Fibroblast of lung (primary cell): ENCODE measurements at places on chromosomes 6 and 20. TPM values are rescaled to one million over a fixed set of nuclear protein-coding genes. Genes with fewer than 3 reads are reported as not detected.

Gene PLG
- not detected in 2 replicates for polyA plus RNA-seq

Gene CPNE5
- polyA plus RNA-seq: 0.02 TPM in 2 replicates

Gene TUBB
- polyA plus RNA-seq: 1,493 and 2,513 TPM in 2 replicates

Gene CCN6
- 0.08 and 0.49 TPM in 2 replicates for polyA plus RNA-seq

Gene HUS1B
- 0.08 and 0.11 TPM in 2 replicates for polyA plus RNA-seq

Gene GABRR1
- not detected in 2 replicates for polyA plus RNA-seq

Gene NCOA5
- polyA plus RNA-seq: 18.0 and 25.7 TPM in 2 replicates

Gene SLC4A11
- polyA plus RNA-seq: 0.56 and 1.1 TPM in 2 replicates

Gene FLRT3
- 2.9 and 10.8 TPM in 2 replicates for polyA plus RNA-seq

Gene PLA2G7
- not detected in 2 replicates for polyA plus RNA-seq

Gene STMND1
- polyA plus RNA-seq: 0.06 TPM in 1 of 2 replicates, not detected in the other

Gene ERVFRD-1
- polyA plus RNA-seq: not detected in 2 replicates

Gene DACT2
- polyA plus RNA-seq: not detected in 2 replicates

Gene BMP2
- 1.9 and 4.7 TPM in 2 replicates for polyA plus RNA-seq

Gene HLA-DQA1
- 0.10 TPM in 1 of 2 replicates, not detected in the other for polyA plus RNA-seq

Gene PSORS1C2
- not detected in 2 replicates for polyA plus RNA-seq

Gene LPIN3
- 3.0 and 4.7 TPM in 2 replicates for polyA plus RNA-seq

Gene CDK19
- polyA plus RNA-seq: 11.3 and 12.5 TPM in 2 replicates

Gene GLO1
- 140 and 143 TPM in 2 replicates for polyA plus RNA-seq

Gene RBPJL
- not detected in 2 replicates for polyA plus RNA-seq

Gene CHRNA4
- polyA plus RNA-seq: not detected in 2 replicates

Gene CALHM5
- polyA plus RNA-seq: 3.2 and 8.3 TPM in 2 replicates

Gene C2
- 2.1 and 7.6 TPM in 2 replicates for polyA plus RNA-seq

Gene ASIP
- not detected in 2 replicates for polyA plus RNA-seq

Gene GTSF1L
- polyA plus RNA-seq: not detected in 2 replicates

Gene FAM217A
- not detected in 2 replicates for polyA plus RNA-seq

Gene CTSZ
- 201 and 208 TPM in 2 replicates for polyA plus RNA-seq

Gene SAMD10
- 0.37 and 0.86 TPM in 2 replicates for polyA plus RNA-seq

Gene PRKN
- polyA plus RNA-seq: 0.43 and 0.70 TPM in 2 replicates

Gene FAM162B
- polyA plus RNA-seq: 8.8 and 35.0 TPM in 2 replicates

Gene BPIFA1
- polyA plus RNA-seq: not detected in 2 replicates

Gene STX11
- polyA plus RNA-seq: 4.1 and 6.6 TPM in 2 replicates

Gene LIN28B
- polyA plus RNA-seq: not detected in 2 replicates

Gene PNRC1
- 11.2 and 14.9 TPM in 2 replicates for polyA plus RNA-seq

Gene ZBP1
- polyA plus RNA-seq: not detected in 2 replicates

Gene TULP1
- not detected in 2 replicates for polyA plus RNA-seq

Gene SLC17A3
- polyA plus RNA-seq: 0.06 TPM in 1 of 2 replicates, not detected in the other

Gene TRIM15
- not detected in 2 replicates for polyA plus RNA-seq

Gene SLCO4A1
- 0.84 TPM in 1 of 2 replicates, not detected in the other for polyA plus RNA-seq

Gene GPR6
- polyA plus RNA-seq: not detected in 2 replicates
